ENCODE measurements at places on chromosomes 12 and 14. TPM values are rescaled to one million over a fixed set of nuclear protein-coding genes. Genes with fewer than 3 reads are reported as not detected.

Gene PTGER2
- 1.6 TPM for total RNA-seq

Gene PZP
- total RNA-seq: 1.0 TPM

Gene IFNG-AS1
- total RNA-seq: 1.0 TPM

Gene GTF2H3
- 14.6 TPM for total RNA-seq
